Left forelimb (tissue), 1 donor: ENCODE measurements at places on chromosomes 2 and 18.

DNA sequence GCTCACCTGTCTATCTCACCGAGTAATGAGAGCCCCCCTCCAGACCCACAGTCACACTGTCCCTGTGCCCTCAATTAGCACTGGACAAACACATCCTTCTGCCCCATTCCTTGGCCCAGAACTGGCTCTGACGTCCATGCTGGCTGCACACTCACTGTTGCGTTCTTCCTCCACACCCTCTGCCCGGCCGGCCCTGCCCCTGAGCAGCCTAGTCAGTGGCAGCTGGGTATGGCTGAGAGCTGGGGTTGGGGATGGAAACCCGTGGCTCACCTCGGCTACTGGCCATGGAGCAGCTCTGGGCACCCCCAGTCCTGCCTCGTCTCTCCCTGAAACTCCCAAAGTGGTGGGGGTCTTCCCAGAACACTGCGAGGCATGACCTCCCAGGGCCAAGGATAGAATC, 6.5 kb upstream of the UCN start:
- no peak for DNase-seq

GRCh38 chr18:9016633-9017166, 85.8 kb upstream of the NDUFV2 start:
- DNase-seq = no peak

DNA sequence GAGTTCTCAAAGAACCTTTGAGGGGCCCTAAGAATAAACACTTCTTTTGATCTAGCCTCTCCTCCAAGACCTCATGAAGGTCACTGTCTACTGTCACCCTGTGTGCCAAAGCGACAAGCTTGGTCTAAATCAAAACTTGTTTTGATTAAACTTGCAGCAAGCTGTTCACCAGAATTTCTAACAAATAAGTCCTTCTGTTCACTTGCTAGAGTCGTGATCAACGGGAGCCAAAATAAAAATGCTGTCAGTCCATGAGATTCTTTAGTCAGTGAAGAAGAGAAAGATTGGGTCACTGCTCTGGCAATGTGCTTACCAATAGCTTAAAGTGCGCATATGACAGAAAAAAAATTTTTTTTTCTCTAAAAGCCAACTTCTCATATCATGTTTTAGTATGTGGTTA, 53.9 kb upstream of the GALNT5 start:
- no peak for DNase-seq

- DNase-seq = no peak
These were observed 267.1 kb downstream of the RAD51AP2 start for GRCh38 chr2:17251171-17251570.

GRCh38 chr2:102094917-102095316, 47.6 kb upstream of the IL1R1 start:
- DNase-seq = no peak

DNA sequence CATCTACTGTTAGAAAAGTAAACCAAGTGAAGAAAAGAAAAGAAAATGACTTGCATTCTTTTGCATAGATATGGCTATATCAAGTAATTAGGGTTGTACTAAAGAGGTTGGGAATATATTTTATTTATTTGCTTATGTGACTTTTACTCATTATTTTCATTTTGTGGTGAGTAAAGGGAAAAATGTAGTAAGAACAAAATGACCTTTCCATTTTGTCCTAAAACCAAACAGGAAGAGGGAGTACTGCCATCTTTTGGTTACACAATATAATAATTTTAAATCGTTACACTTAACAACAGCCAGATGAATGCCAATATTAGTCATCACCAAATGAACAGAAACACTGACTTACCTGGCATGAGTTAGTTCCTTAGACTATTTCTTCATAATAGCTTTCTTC, 47.3 kb upstream of the NDUFV2 start:
- DNase-seq = no peak

DNA sequence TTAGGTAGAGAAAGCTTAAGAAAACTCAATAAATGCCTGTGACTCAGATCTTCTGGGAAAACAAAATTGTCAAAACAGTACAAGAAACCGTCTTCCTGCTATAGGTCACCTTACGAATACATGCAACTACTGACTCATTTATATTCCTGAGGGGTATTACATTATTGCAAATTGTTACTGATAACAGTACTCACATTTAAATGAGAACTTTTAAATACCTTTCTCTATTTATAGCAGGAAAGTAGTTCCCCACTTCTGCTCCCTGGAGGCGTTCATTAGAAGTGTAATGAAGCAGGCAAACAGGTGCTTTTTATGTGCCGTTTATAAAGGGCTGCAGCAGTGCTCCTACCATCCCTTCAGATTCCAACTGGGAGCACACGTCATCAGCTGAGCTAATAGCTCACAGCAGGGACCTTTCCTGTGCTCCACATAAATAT, 65.1 kb upstream of the RPRM start:
- no peak for DNase-seq

GRCh38 chr2:177118636-177119035, 94.0 kb upstream of the HNRNPA3 start:
- DNase-seq = no peak
